ENCODE measurements at places on chromosomes 7 and 10.

GRCh38 chr7:4610768-4611467, 71.2 kb upstream of the FOXK1 start:
- DNase-seq: peak; percentile 37

DNA sequence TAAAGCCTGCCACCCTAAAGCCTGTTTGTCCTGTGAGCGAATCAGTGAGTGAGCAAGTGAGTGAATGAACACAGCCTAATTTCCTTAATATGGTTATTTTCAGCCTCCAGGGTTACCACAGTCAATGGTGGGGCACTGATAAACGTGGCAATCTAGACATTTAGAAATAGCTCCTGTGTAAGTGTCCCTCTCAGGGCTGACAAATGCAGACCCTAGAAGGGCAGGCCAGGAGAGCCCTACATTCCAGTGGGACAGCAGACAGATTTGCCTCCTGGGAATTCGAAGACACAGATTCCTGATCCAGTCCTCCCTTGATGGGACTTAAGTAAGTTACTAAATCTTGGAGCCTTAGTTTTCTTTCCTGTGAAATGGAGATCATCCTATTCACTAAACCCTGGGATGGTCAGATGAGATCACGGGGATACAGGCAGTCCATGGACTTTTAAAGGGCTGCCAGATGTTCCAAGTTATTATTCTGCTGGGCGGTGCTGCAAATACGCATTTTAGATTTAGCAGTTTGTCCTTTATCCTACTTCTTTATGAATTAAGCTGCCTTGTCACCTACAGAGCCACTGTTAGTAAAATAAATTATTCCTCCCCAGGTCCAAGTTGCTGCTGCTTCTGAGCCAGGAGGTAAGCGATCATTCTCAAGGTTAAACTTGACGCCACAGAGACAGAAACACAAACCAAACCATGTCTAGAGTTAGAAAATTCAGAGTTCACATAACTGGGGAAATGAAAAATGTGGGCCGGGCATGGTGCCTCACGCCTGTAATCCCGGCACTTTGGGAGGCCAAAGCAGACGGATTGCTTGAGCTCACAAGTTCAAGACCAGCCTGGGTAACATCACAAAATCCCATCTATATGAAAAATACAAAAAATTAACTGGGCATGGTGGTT, 54.8 kb upstream of the TM9SF3 start:
- DNase-seq: no peak

- no peak for DNase-seq
Observed at GRCh38 chr7:136064627-136065237, 87.6 kb upstream of the MTPN start.

DNA sequence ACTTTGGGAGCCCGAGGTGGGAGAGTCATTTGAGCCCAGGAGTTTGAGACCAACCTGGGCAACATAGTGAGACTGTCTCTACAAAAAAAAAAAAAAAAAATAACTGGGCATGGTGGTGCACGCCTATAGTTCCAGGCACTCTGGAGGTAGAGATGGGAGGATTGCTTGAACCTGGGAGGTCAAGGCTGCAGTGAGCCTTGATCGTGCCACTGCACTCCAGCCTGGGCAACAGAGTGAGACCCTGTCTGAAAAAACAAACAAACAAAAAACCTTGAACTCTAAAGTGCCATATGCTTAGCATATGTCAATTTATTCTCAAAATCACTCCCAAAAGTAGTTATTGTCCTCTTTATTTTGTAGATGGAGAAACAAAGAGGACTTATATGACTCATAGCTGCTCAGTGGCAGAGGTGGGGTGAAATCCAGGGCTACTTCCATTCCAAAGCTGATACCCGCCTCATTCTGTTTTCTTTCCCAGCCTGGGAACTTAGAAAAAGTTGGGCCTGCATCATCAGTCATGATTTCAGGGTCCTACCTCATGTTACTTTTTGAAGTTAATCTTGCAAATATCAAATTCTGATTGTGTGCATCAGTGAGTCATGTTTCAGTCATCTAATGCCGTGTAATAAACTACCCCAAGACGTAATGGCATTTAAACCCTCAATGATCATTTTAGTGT, 13.3 kb downstream of the DHTKD1 start:
- DNase-seq: no peak

DNA sequence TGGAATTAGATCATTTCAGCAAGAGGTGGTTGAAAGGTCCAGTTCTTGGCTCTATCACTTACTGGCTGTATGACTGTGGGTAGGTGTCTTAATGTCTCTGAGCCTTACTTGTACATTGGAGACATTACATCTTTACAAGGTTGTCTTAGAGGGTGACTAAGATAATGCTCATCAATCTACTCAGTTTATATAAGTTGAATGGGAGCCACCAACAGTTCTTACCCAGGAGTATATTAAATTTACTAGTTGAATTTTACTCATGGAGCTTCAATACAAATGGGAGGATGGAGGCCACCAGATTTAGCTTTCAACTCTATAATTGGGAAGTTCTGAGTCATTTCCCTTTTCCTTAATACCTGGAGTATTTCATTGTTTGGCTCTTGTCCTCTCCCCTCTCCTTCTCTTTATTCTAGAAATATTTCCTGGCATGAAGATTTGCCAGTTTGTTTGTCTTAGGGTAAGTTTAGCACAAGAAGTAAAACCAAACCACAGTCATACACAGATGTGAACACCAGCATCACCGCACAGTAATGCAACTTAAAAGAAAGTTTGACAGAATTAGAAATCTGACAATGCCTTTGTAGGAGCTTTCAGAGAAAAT, 222.8 kb downstream of the LRMDA start:
- no peak for DNase-seq

- no peak for DNase-seq
Observed at GRCh38 chr7:90178679-90179278, 24.5 kb downstream of the STEAP1 start.

DNA sequence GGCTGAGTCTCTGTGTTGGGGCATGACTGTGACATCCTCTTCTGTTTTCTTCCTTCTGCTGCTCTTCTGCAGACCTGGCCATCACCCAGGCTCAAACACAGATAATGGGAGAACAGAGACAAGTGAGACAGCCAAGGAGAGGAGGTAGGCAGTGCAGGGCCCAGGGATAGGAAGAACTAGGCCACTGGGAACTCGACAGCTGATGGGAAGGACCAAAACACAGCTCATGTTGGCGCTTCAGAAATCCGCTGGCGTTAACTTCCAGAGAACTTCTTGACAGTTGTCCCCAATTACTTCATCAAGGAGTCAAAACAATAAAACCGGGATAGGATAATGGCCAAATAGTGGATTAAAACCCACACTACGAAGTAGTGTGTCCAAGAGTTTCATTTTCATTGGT, 97.0 kb upstream of the PALS2 start:
- DNase-seq: no peak

- no peak for DNase-seq
Observed at GRCh38 chr7:47026780-47027361, 555.0 kb downstream of the TNS3 start.

- DNase-seq: peak; percentile 20
Observed at GRCh38 chr10:50653142-50653541, 29.4 kb upstream of the SGMS1 start.

DNA sequence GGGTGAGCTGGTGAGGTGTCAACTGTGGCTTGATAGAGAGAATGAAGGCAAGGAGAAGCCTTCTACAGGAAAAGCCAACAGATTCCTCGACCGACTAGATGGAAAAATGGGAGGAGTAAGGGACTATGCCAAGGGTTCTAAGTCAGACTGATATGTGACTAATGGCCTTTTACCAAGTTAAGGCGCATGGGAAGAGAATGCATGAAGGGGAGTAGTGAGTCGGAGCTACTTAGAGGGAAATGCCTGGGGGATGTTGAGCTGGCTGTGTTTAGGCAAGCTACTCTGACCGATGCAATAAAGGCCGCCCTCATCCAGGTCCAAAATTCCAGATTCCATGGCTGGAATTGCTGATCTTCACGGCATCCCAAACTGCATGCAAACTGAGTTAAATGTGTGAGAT, 48.2 kb downstream of the APBB1IP start:
- no peak for DNase-seq

DNA sequence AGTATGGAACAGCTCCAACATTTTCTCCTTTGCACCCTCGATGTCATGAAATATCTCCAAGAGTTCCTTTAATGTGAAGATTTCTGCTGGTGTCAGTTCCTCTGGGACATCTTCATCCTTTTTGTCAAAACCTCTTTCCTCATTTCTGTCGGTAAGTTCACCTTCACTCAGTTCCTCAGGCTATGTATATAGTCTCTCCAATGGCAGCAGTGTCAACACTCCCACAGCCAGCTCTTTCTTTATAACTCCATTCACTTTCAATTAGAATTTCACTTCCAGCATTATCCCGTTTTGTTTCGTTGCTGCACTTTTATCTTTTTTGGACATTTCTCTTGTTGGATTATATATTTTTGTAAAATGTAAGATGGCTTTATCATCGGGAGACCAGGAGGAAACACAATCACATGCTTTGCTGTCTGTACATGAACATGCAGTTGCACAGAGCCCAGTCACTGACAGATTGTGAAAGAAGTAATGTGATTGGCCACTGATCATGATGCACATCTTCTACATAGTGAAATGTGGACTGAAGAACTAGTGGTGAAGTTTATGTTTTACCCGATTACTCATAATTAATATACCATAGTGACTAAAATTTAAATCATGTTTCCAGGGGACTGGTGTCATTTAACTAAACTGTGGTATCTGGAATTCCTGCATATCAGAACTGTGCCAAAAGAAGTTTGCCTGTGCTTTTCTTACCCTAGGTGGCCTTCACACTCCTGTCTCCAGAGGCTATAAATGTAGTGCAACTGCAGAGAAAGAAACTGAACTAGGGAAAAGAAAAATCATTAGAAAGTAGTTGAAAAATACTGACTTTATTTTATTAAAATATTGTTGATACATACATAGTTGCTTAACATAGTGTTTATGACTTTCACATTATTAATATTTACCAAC, 289.6 kb downstream of the PPP1R3A start:
- no peak for DNase-seq

- DNase-seq: no peak
Observed at GRCh38 chr7:139557857-139558581, 34.5 kb downstream of the CLEC2L start.

DNA sequence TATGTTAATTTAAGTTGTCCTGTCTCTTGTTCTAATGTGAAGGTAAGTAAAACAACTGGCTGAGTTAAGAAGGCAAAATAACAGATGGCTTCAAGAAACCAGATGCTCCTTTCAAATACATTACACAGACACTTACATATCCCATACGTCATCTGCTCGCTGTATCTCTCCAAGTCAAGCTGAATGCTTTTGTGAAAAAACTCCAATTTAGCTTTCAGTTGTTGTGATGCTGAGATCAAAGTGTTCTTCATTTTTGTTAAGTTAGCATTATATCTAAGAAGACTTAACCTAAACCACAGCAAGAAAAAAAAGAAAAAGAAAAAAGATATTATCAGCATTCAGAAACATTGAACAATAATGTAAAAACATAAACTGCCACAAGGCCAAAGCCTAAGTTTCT, 18.5 kb upstream of the ERLIN1 start:
- no peak for DNase-seq

DNA sequence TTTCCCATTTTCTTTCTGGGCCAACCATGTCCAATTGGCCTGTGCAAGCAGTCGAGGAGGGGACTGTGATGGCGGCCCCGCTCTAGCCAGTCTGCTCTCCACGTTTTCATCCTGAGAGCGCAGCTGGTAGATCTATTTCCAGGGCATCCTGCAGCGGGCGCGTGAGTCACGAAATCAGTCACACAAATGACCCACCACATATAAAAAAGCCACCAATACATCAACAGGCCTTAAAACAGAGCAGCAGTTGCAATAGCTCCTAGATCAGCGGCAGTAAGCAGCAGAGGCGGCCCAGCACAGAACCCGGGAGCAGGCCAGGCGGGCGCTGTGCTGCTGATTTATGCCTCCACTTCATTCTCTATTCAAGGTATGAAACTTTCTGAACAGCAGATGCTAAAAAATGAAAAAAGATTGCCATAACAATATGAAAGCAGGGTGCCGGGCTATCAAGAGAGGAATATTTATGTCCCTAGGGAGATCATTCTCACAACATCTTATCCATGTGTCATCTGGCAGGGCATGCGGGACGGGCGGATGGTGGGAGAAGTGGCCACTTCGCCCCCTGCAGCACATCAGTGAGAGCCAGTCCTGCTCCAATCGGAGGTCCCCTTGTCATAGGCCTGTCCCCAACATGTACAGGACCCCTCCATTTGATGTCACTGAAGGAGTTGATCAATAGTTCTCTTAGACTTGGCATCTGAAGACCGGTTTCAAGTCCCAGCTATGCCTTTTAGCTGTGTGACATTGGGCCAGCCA, 98.0 kb upstream of the GPR26 start:
- DNase-seq: no peak

DNA sequence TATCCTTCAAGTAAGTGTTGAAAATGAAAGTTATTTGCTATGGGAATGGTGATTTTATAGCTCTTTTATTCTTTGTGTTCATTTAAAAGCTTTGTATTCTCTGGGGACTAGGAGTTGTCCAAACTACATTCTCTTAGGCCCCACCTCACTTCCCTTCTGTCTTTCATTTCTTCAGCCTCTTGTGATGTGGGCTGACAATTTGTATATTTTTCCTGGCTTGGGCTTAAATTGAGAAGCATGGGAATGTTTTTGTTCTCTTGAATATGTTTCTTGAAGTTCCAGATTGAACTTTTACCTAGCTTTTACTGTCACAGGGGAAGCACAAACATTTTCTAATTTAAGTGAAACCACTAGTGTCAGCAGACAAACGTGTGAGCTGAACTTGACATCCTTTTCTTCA, 27.9 kb downstream of the BBS9 start:
- no peak for DNase-seq
